CD4-positive, alpha-beta T cell treated with Interleukin-21 for 1 hour (primary cell): ENCODE measurements at places on chromosomes 7 and 10.

DNA sequence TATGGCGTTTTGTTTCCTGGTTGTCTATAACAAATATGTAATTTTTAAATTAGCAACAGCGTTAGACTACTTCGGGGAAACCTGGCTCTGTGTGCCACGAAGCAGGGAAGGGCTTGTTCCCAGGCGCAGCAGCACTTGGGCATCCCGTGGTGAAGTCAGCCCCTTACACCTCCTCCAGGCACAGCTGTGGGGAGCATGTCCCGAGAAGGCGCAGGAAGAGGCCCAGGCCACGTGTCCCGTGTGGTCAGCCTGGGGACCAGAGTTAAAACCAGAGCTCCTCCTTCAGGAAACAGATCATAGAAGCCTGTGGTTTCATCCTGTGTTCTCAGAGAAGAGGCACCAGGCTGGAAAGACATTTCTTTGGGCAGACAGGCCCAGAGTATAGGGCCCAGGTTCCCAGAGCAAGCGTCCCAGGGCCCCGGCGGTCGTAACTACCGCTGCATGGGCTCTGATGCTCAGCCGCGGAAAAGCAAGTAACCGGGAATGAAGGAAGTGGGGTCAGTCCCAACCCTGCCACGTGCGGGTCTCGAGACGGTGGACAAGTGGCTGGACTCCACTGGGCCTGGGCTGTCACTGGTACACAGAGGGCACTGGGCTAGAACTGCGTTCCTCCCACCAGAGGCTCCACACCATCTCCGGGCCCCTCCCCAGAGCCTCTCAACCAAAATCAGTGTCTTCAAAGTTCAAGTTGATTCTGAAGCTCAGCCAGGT is 7.1 kb downstream of the NUDT1 start:
- peak; percentile 25 for DNase-seq

GRCh38 chr10:16477757-16478156 is 40.9 kb downstream of the PTER start:
- DNase-seq, result no peak

DNA sequence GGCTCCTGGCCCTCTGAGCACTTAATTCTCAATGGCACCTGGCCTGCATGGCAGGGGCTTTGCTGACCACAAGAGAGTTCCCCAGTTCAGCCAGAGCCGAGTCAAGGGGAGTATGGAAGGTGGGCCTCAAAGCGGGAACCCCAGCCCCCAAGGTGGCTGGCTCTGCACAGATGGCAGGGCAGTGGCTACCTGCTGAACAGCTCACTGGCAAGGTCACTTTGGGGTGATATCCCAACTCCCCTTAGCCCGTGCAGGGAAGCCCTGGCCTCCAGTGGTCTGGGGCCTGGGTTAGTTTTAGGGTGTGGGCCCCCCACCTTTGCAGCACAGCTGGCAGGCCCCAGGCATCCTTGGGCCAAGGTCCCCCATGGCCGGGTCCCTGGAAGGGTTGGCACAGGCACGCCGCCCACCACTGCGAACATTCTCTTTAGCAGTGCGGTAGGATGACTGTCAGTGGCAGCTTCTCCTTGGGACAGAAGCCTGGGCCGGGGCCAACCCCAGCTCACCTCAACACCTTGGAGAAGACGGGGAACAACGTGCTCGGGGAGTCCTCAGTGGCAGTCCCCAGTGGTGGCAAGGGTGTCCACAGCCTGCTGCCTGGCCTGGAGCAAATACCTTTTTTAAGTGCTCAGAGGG is 36.8 kb downstream of the PPIF start:
- no peak for DNase-seq

DNA sequence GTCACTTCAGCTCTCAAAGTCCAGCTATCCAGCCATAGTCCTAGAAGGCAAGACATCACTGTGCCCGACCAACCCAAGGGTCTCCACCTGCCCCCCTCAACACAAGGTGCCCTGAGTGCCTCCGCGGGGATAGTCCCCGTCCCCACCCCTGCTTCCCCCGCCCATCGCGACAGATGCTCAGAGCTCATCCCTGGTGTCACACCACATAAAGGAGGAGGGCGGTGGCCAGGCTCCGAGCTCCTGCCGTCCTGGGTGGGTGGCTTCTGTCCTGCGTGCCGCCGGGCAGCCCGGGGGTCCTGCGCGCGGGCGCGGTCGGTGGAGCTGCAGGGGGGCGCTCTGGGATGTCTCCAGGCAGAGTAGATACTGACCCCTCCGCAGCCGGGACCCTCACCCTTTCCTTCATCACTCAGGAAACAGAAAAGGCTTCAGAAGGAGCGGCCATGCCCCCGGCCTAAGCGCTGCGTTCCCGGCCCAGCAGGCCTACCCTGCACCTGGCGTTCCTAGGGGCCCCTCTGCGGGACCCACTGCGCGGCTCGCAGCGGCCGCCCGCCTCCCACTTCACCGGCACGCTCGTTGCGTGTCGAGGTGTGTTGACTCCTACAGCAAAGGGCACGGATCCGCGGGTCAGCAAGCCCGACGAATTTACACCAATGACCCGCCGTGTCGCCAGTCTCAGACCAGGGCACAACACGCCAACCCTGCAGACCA is 53.4 kb downstream of the ALOX5 start:
- DNase-seq, result no peak

DNA sequence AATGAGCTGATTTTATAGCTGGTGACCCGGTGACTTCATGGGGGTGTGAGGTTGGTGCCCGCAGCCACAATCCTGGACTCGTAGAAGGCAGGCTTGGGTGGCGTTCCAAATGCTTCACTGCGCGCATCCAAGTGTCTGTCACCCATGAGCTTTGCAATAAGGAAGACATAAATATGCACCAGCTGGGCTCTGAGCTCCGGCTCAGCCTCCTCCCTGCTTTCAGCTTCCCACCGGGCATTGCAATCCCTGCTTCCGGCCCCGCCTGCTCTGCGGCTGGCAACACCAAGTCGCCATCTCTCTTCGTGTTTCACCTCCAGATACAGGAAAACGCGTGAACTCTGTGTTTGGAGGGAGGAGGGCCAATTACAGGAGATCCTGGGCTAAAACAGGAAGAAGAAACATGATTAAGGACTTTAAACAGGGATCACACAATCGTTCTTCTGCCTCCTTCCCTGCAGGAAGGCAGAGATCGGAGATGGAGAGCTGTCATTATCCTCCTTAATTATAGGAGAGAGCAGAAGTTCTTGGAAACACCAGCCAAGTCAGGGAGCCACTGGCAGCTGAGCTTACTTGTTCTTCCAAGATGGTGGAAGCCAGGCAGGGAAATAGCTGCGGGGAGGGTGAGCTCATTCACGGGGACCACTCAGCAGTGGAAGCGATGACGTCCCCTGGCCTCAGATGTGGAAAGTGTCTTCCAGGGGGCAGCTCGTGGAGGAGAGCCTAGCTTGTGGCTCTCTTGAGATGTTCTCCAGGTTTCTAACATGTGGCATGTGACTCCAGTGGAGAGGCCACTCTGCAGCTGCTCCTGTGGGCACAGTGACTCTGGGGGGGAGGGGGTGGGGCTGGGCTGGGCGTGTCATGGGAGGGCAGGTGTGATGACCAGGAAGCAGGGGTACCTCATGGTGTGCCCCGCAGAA is 134.9 kb downstream of the CAMK1D start:
- no peak for DNase-seq

DNA sequence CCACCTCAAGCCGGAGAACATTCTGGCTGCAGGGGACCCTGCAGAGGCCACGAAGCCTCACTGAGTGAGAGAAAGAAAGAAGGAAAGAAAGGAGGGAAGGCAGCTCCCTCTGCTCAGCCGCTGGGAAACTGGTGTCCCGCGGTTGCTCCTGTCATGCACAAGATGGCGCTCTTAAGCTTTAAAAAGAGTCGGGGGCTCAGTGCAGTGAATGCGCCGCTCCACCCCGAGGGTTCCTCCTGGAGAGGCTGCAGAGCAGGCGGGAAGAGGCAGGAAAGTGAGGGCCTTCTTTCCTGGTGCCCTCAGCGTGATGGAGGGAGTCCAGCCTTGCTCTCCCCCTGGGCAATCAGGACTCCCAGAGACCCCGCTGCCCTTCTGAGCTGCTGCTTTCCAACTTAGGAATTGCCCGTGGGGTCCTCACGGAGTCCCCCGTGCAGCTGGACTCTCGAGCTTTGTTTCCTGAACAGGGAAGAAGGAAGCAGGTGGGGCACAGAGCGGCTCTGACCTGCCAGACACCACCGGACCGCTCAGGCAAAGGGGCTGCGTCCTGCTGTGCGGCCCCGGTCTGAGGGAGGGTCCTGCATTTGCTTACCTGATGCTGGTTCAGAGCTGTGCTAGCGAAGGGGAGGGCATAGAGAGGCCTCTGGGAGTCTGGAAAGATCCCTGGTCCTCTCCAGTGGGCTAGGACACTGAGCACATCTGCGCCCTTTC is 141.9 kb upstream of the MKI67 start:
- no peak for DNase-seq

- no peak for DNase-seq
These were observed 175.2 kb downstream of the GRM3 start for GRCh38 chr7:86818903-86819302.

- DNase-seq, result peak; percentile 81
These were observed 167.8 kb upstream of the EEPD1 start for GRCh38 chr7:35985126-35985754.

- no peak for DNase-seq
These were observed 18.9 kb downstream of the BAG3 start for GRCh38 chr10:119669975-119670640.

GRCh38 chr7:2431260-2431867 is 28.0 kb downstream of the CHST12 start:
- DNase-seq, result peak; percentile 50

DNA sequence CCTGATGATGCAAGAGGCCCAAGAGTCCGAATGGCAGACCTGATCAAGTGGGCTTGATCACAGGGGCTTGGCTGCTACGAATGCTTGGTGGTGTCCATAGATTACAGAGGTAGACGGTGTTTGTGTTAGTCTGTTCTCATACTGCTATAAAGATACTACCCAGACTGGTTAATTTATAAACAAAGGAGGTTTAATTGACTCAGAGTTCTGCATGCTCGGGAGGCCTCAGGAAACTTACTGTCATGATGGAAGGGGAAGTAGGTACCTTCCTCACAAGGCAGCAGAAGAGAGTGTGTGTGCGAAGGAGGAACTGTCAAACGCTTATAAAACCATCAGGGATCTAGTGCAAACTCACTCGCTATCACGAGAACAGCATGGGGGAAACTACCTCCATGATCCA is 268.9 kb upstream of the KLF6 start:
- no peak for DNase-seq

- DNase-seq, result no peak
These were observed 79.3 kb upstream of the CPXM2 start for GRCh38 chr10:123970927-123971286.

GRCh38 chr10:71145352-71145945 is 66.9 kb upstream of the UNC5B start:
- no peak for DNase-seq

GRCh38 chr10:118551535-118552100 is 43.8 kb downstream of the PRLHR start:
- no peak for DNase-seq

- DNase-seq, result no peak
These were observed at the start of gene PLPP4 for GRCh38 chr10:120456626-120457430. Gene PLPP4, plus strand, starts transcription at chr10:120457227. Its CDS starts 79 bp downstream, at chr10:120457306.

DNA sequence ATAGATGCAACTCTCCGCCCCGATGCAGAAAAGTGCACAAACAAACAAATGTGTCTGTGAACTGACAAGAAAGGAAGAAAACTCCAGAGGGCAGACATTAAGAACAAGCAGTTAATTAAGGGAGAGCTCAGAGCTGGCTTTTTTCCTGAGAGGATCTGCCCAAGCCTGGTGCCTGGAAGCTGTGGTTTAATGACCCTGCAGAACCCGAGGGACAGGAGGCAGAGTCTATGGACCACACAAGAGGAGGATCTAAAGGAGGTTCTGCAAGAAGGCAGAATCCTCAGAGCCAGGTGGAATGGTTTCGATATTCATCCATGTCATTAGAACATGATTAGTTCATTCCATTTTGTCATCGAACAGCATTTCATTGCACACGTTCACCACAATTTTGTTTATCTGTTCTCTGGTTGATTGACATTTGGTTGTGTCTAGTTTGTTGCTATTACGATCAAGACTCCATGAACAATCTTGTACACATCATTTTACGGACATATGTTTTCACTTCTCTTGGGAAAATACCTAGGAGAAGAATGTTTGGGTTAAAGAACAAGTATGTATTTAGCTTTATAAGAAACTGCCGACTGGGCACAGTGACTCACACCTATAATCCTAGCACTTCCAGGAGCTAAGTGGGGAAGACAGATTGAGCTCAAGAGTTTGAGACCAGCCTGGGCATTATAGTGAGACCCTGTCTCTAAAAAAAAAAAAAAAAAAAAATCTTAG is 560.2 kb downstream of the CALN1 start:
- DNase-seq, result no peak

DNA sequence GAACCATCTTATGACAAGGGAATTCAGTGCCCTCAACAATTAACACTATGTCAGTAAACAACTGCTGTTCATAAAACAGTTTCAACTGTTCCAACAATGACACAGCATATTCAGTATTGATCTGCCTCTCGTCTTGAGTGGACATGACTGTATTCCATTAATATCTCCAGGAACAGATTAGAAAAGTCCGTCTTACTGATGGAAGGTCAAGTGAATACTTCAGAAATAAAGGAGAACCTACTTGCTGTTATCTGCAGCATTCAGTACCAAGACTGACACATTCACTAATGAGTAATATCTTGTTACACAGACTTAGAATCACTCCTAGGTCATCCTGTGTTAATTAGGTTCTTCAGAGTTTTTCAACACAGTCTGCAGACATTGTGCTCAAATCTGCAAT is 12.1 kb downstream of the KBTBD2 start:
- DNase-seq, result no peak

DNA sequence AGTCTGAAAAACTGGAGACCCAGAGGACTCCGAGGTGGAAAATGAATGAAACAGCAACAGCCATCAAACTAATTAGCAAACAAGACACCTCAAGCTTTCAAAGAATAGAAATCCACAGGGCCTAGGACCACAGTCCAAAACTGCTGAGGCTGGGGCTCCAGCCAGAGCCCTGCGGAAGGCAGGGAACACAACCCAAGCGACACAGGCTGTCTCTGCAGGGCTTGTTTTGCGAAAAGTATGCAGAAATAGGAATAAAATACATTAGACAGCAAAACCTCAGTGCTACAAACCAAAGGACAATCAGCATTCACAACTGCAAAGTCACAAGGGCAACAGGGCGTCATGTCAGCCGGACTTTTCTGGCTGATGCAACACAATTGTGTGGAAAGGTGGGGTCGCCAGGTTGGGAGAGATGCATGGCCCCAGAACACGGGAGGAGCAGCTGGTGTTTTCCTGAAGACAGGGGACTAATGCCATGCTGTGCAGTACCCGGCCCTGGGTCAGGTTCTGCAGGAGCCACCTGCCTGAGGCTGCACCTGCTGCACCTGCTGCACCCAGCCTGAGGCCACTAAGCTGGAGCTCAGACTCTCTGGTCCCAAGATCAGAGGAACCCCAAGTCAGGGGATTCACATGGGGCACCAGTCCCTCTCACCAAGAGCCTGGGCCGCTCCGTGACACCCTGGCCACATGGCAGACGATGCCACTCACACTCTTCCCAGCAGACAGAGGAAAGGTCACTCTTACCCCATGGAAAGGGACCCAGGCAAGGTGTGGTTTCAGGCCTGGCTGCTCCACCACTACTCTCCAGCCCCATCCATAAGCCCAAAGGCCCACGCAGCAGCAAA is 74.2 kb downstream of the MAD1L1 start:
- no peak for DNase-seq

- DNase-seq, result peak; percentile 38
These were observed 33.8 kb upstream of the ZFAND2A start for GRCh38 chr7:1193593-1194424.
